ENCODE measurements at places on chromosomes 5 and 9. TPM values are rescaled to one million over a fixed set of nuclear protein-coding genes. Genes with fewer than 3 reads are reported as not detected.

PPP1R26 gene
- total RNA-seq, result 10.7 TPM

GPX8 gene
- total RNA-seq, result 30.9 TPM

ARSI gene
- total RNA-seq, result 1.6 TPM

PCDHB15 gene
- 6.0 TPM for total RNA-seq

ALDH7A1 gene
- 17.7 TPM for total RNA-seq

TAF1L gene
- not detected for total RNA-seq

IRX2 gene
- total RNA-seq, result 0.19 TPM

PCDHGA11 gene
- 12.1 TPM for total RNA-seq

PCDHA1 gene
- total RNA-seq, result not detected

MAP1B gene
- total RNA-seq, result 654 TPM

OR1J2 gene
- total RNA-seq, result not detected

ANKRD18A gene
- total RNA-seq, result not detected

ACOT12 gene
- not detected for total RNA-seq

LYRM7 gene
- 9.7 TPM for total RNA-seq

LCP2 gene
- total RNA-seq, result 68.6 TPM

LECT2 gene
- total RNA-seq, result not detected

ADAMTS6 gene
- total RNA-seq, result 1.8 TPM

ADRA1B gene
- 13.1 TPM for total RNA-seq

ANKRD31 gene
- 0.37 TPM for total RNA-seq

SLC1A1 gene
- 5.5 TPM for total RNA-seq

DNA sequence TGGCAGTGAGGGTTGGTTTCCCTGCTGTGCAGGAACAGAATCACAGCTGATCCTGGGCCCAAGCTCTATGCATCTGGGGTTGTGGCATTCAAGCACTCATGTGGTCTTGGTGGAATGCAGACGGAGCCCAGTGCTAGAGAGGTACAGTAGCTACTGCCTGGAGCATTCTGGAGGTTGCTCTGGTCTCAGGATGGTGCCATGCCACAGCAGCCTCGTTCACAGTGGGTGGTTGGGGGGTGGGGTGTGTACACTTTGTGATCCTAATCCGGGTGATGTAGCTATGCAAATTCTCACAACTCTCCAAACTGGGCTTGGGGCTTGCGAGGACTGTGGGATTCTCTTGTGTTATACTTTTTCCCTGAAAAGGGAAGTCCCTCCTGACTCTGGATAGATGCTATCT lies 45.2 kb downstream of the FGD3 start:
- DNase-seq, result no peak

DNA sequence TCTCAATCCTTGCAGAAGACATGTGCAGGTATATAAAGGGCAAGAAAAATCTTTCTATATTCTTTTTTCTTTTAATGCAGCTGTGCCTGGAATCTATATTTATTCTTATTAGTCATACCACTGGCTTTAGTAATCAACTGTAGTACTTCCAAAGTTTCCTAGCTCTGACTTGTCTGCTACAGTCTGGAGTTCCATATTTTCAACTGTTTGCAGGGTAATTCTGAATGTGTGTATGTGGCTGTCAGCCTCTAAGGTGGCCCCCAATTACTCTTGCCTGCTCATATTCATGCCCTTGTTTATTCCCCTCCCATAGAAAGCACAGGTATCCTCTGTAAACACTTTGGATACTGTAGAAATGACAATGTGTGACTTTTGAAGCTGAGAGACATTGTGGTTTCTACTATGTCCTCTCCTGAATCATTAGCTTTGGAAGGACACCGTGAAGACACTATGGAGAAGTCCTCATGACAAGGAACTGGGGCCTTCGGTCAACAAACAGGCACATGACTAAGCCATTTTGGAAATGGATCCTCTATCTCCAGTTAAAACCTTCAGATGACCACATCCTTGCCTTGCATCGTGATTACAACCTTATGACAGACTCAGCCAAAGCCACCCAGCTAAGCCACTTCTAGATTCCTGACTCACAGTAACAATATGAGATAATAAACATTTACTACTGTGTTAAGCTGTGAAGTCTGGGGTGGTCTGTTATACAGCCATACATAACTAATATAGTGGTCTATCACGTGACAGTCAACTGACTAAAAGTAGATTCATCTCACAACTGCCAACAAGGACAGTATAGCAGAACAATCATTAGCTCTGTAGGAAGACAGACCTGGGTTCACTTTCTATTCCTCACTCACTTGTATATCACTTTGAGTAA lies 49.5 kb upstream of the SUSD1 start:
- no peak for DNase-seq

DNA sequence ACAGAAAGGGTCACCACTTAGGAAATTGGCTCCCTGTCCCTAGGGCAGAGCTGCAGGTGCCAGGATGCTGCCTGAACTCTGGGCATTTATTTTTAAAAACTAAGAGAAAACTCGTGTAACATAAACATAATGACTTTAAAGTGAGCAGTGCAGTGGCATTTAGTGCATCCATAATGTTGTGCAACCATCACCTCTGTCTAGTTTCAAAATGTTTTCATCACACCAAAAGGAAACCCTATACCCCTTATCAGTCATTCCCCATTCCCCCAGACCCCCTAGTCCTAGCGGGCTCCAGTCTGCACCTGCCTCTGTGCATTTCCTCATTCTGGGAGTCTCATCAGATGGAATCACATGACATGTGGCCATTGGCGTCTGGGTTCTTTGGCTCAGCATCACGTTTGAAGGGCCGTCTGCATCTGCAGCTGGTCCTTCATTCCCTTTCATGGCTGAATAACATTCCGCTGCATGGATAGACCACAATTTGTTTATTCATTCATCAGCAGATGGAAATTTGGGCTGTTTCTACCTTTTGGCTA lies 55.8 kb downstream of the NSG2 start:
- DNase-seq, result no peak

GRCh38 chr5:132456296-132456986 lies 34.1 kb downstream of the IRF1 start:
- no peak for DNase-seq

GRCh38 chr5:72383280-72383679 lies 63.1 kb downstream of the PTCD2 start:
- DNase-seq, result no peak

- no peak for DNase-seq
Observed at GRCh38 chr9:93297659-93298497, 113.9 kb downstream of the WNK2 start.

- DNase-seq, result no peak
Observed at GRCh38 chr5:34660444-34660843, 4.3 kb downstream of the RAI14 start.

DNA sequence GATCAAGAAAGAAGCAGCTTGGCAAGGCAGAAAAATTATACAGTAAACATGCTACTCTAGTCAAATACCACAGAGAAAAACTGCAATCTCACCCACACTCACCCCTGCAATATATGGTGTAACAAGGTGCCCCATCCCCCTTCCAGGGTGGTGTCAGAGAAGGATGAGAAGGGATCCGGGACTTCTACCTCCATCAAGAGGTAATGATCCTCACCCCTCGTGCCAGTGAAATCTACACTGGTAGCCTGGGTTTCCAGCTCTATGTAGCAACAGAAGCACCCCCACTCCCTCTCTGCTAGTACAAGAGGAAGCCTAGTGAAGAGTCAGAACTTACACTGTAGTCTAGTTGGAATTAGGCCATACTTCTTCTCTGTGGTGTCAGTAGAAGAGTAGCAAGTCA lies 18.9 kb downstream of the SLCO4C1 start:
- no peak for DNase-seq

DNA sequence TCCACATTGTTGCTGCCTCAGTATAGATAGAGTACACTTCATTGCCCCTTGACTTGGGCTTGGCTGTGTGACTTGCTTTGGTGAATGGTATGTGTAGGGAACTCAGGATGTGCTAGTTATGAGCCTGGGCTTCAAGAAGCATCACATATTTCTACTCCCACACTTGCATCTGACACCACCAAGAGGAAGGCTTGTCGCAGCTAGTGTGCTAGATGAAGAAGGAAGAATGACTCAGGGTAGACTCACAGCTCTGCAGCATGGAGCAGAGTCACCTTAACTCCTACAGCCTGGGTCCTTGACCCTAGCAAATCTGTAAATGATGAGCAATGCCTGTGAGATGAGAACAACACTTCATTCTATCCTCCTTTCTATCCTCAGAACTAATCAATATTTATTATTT lies 261.8 kb downstream of the ASTN2 start:
- DNase-seq, result no peak

DNA sequence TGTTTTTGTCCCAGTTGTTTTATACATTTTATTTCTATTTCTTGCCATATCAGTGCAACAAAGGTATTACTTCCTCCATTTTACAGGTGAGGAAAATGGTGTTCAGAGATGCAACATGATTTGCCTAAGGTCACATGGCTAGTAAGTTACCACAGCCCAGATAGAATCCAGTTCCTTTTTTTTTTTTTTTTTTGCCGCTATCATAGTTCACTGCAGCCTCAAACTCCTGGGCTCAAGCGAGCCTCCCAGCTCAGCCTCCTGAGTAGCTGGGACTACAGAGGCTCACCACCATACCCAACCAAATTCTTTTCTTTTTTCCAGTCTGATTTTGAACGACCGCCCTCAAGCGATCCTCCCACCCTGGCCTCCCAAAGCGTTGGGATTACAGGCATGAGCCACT lies 480 bp upstream of the CCDC69 start:
- DNase-seq, result no peak

- DNase-seq, result no peak
Observed at GRCh38 chr5:6827526-6828219, 114.4 kb downstream of the TENT4A start.

- DNase-seq, result no peak
Observed at GRCh38 chr5:81972492-81972783, 615 bp downstream of the ATG10 start.

- DNase-seq, result no peak
Observed at GRCh38 chr9:104802110-104802509, 38.2 kb downstream of the NIPSNAP3B start.

- no peak for DNase-seq
Observed at GRCh38 chr9:22244139-22245011, 202.2 kb upstream of the DMRTA1 start.

DNA sequence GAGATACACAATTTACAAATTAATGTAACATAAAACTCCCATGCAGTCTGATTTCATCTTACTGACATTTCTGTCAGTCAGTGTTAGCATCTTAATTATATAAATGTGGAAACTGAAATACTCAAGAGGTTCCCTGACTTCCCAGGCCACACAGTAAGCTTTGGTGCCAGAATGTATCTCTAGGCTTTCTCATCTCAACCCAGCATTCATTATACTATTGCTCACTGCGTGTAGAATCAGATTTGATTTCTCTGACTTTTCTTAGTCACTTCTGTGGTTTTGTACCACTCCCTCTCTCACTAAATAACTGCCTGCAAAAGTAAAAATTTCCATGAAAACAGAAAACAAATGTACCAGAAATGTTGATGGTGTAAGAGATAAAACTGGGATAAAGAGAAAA lies 31.7 kb upstream of the CDKN2B start:
- DNase-seq, result no peak

GRCh38 chr5:36689225-36689624 lies 82.8 kb downstream of the SLC1A3 start:
- no peak for DNase-seq

GRCh38 chr9:81627481-81627880 lies 61.9 kb downstream of the TLE1 start:
- no peak for DNase-seq

DNA sequence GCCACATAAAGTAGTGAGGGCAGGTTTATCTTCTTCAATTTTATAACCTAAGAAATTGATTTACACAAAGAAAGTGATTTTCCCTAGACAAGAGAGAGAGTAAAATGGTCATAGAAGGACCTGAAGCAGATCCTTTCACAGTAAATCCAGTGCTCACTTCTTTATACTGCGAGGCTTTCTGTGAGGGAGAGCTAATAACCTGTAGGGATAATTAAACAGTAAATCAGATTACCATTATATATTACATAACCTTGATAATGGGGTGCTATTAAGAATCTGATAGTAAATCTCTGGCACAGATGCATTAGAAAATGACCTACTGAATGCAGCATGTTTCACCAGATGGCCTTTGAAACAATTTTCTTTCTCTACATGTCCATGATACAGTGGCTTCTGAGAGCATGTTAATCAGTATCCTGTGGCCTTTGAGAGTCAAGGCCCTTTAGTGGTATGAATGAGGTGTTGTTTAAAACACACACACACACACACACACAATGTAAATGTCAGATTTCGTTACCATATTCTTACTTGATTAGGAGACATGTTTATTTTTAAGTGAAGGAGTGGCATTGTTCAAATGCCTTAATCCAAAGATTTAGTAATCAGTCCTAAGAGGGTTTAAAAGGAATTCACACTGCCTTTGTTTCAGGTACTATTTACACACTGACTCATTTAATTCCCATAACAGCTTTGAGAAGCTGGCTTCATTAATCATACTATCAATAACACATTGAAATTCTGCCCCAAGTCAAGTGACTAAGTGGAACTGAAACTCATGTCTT lies 124.7 kb downstream of the ALDH1A1 start:
- no peak for DNase-seq

- DNase-seq, result no peak
Observed at GRCh38 chr9:86965636-86966395, 18.5 kb upstream of the GAS1 start.

- DNase-seq, result no peak
Observed at GRCh38 chr9:114914139-114914538, 16.3 kb downstream of the TNFSF8 start.

GRCh38 chr5:38672059-38672788 lies 115.8 kb upstream of the LIFR start:
- DNase-seq, result no peak

- no peak for DNase-seq
Observed at GRCh38 chr5:86880344-86880743, 262.6 kb downstream of the COX7C start.

- DNase-seq, result no peak
Observed at GRCh38 chr9:16515879-16516301, 354.6 kb downstream of the BNC2 start.

- no peak for DNase-seq
Observed at GRCh38 chr9:111866976-111867375, 29.6 kb upstream of the UGCG start.

- no peak for DNase-seq
Observed at GRCh38 chr9:130699047-130699446, 5.5 kb downstream of the EXOSC2 start.

- no peak for DNase-seq
Observed at GRCh38 chr5:156474251-156474650, 147.3 kb downstream of the SGCD start.

DNA sequence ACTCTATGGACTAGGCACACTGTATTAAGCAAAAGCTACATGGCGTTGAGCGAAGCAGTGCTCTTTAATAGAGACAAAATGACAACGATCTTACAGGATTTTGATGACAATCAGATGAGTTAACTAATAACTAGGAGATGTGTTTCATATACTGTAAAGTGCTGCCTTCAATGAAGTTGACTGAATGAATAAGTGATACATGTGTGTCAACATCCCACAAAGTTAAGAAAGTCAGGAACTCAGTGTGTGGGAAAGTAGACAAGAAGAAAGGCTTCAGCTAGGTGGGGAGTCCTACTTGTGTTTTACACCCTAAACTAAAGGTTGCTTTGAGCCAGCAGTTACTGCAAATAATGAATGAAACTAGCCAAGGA lies 79.6 kb downstream of the PAPPA start:
- DNase-seq, result no peak
